ENCODE measurements at places on chromosomes 2 and 18.
A peak's percentile ranks its signal among the peaks of the same experiment; 100 is the strongest.

- DNase-seq, result no peak
Measured at GRCh38 chr18:76345901-76346300, 149.1 kb downstream of the ZNF516 start.

DNA sequence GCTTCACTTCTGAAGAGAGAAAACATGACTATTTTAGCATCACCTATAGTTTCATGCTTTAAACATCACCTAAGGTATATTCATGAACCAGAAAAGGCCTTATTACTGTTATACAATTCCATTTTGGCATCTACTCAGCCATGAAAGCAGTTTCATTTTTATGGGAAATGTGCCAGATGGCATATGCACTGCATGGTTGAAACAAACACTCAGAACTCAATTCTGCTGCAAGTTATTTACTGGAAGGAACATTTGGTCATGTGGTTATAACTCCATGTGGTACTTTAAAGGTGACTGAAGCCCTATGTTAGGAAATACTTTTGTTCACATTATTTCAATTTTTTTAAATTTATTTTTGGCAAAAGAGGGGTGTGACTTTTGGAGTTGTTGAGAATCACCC, 287.5 kb upstream of the CRIM1 start:
- DNase-seq, result no peak

DNA sequence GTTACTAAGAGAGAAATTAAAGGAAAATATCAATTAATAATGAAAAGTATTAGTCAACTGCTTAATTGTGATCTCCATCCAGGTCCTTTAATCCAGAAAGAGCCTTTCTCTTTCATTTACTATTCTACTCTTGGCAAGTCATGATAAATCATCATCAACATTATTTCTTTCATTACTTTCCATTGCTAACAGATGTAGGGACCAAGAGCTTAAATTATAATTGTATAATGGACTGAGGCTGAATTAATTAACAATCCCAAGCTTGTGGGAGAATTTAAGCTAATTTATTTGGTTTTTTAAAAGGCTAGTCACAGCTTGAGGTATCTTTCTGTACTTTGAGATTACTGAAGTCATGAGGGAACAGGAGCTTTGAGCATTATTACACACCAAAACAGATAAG, 223.9 kb downstream of the ERBB4 start:
- no peak for DNase-seq

DNA sequence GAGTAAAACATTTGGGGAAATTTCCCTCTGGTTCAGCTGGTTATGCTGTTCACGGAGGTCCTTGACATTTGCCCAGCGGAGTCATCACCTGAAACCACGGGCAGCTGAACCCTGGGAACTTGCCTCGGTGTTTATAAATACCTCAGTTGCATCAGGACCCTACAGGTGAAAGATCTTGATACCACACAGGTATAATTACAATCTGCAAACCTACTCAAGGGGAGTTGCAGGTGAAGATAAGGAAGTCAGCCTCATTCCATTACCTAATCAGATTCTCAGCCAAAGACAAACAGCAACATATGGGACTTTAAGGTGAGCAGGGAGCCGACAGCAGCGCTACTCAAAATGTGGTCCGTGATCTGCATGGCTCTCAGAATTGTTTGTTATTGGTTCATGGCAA, 37.0 kb upstream of the ATIC start:
- DNase-seq, result no peak

DNA sequence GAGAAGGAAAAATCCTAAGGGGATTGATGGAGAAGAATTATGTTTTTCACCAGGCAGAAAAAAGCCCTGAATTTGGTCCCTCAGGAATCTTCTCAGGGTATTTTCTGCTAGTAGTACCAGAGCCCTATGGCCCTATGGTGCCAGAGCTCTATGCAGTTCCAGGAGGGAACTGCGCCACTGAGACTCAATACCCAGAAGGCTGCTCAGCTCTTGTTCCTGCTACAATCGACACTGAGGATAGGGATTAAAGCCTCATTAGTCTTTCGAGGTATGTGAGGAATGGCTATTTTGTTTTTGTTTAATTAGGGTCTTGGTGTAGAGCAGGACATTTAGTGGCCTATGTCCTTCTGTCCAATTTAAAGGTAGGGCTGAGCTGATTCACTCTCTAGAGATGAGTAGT, 21.7 kb upstream of the PPP3R1 start:
- no peak for DNase-seq

GRCh38 chr2:198657512-198658121, 800.1 kb downstream of the SATB2 start:
- DNase-seq, result peak; percentile 50

- no peak for DNase-seq
Measured at GRCh38 chr18:70132999-70133398, 72.5 kb downstream of the RTTN start.

GRCh38 chr2:28810384-28811285, at the start of gene SPDYA:
SPDYA (plus strand) TSS chr2:28810834; CDS start chr2:28816015, 5,181 bp downstream.
- no peak for DNase-seq

DNA sequence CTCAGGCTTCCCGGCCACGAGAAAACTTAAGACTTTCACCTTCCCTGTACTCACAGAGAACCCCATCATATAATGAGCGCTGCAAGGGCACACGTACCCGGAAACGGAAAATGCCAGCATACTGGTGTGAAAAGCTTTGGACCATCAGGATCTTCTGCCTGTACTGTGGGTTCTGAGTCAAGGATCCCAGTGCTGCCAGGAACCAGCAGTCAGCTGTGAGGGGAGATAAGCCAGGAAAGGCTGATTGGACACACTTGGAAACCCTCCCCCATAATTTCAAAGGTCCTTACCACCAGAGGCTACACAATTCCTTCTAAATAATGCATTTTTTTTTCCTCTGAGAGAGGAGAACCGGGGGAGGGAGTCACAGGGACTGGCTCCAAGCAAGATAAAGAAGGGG, 31.4 kb downstream of the CAPN13 start:
- no peak for DNase-seq

GRCh38 chr18:36309436-36310391, 12.2 kb downstream of the FHOD3 start:
- no peak for DNase-seq

DNA sequence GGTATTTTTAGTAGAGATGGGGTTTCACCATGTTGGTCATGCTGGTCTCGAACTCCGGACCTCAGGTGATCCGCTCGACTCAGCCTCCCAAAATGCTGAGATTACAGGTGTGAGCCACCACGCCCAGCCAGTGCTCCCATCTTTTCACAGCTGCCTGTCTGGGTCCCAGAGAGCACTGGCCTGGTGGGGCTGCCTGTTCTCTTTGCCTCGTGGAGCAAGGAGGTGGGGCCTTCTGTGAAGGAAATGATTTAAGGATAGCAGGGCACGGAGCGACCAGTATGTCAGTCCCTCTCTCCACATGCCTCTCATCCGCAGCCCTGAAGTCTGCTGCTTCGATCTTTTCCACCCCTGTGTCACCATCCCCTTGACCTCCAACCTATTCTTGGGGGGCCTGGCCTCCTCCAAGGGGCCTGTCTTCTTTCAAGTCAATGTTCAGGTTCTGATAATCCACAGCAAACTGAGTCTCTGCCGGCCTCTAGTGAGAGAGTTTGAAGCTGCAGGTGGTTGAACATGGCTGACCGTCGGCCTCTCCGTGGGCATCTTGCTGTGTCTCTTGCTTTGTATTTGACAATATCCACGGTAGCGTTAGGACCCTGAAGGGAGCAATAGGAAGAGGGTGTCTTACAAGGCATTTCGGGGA, 28.2 kb upstream of the GIGYF2 start:
- DNase-seq, result no peak

DNA sequence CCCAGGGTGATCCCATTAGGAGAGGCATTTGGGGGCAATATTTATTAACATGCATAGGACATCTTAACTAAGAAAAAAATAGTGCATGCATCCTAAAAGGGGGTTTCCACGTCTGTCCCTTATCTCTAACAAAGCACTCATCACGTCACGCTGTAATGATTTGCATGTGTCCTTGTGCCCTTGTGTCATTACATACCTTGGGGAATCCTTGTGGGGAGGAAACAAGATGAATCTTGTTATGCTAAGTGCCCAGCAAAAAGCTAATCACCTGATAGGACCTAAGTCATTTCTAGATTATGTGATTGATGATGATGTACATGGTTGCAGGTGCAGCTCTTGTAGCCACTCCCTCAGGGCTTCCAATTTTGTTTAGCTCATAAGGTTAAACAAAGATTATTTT, 250.9 kb downstream of the FBXO15 start:
- no peak for DNase-seq

DNA sequence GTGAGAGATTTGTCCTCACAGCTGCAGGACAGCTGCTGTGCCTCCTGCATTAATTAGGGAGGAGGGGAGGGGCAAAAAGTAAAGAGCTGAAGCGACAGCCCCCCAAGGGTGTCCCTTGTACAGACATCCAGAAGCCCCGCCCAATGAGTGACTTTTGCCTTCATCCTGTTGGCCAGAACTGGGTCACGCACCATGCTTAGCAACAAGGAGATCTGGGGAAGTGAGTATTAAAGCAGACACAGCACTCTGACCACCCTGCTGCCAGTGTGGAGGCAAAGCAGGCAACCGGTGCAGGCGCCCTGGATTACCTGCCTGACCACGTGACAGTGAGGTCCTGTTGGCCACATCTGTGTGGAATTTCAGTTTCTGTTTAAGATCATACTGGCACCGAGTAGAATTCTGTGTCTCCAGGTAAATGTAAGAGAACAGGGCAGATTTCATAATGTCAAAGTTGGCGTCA, 21.5 kb upstream of the BIN1 start:
- peak; percentile 49 for DNase-seq

DNA sequence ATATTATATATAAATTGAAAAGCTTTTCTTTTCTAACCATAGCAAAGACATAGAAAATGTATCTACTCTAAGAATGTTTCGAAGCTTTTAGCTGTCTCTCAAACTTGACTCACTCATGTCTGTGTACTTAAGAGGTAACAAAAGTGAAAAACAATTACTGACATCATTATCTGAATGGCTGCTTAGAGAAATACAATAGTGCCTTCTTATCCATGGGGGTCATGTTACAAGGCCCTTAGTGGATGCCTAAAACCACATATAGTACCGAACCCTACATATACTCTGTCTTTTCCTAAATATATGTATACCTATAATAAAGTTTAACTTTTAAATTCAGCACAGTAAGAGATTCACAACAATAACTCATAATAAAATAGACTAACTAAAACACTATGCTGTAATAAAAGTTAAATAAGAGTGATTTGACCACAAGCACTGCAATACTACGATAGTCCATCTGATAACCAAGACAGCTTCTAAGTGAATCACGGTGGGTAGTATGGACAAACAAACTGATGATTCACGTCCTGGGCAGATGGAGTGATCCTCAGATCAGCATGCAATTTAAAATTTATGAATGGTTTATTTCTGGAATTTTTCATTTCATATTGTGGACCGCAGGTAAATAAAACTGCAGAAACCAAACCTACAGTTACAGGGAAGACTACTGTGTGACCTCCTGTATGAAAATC, 246.2 kb downstream of the XIRP2 start:
- no peak for DNase-seq

DNA sequence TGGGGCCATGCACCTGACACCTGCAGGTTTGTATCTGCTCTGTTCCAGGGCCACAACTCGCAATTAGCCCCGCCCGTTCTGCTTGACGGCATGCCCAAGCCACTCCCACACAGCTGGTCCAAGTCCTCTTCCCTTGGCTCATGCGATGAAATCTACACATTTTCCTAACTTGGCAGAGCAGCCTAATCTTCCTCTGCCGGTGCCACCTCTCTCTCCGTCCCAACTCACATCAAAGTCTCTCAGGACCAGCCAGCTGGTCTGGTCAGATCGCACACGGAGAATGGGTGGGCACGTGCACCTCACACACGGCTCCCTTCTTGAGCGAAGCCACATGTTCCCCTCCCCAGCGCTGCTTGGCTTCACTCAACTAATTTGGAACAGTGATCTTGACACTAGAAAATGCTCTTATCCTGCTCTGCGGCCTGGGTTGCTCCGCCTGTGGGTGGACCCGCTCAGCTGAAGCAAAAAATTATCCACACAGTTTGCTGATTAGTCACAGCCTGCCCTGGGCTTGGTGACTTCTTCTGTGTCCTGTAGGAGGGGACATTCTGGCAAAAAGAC, 176.7 kb downstream of the NRP2 start:
- DNase-seq, result no peak

GRCh38 chr18:78367996-78368395, 611.6 kb upstream of the SALL3 start:
- DNase-seq, result no peak

All from COR-L47 (cell line).